ENCODE measurements at places on chromosomes 12 and 14. TPM values are rescaled to one million over a fixed set of nuclear protein-coding genes. Genes with fewer than 3 reads are reported as not detected.

CLEC2A gene
- not detected for total RNA-seq

FGF23 gene
- not detected for total RNA-seq

NEUROD4 gene
- total RNA-seq = not detected

INHBE gene
- total RNA-seq = 0.23 TPM

ANO4 gene
- not detected for total RNA-seq

ST8SIA1 gene
- 1.7 TPM for total RNA-seq

LRCOL1 gene
- total RNA-seq = not detected

GARIN6 gene
- total RNA-seq = not detected

ALX1 gene
- not detected for total RNA-seq

TCL1B gene
- total RNA-seq = not detected

SLCO1B1 gene
- not detected for total RNA-seq

GPR65 gene
- 13.8 TPM for total RNA-seq

GNG2 gene
- 121 TPM for total RNA-seq

DICER1 gene
- 48.7 TPM for total RNA-seq

KRT77 gene
- total RNA-seq = not detected

KRT1 gene
- total RNA-seq = not detected

GLIPR1L2 gene
- 0.66 TPM for total RNA-seq

USP44 gene
- 3.2 TPM for total RNA-seq

SSTR1 gene
- not detected for total RNA-seq

MGAT4C gene
- not detected for total RNA-seq

TMED10 gene
- 148 TPM for total RNA-seq

FAM90A1 gene
- 0.11 TPM for total RNA-seq

GLS2 gene
- total RNA-seq = 4.7 TPM

HSPA2 gene
- total RNA-seq = 4.1 TPM

DTX1 gene
- total RNA-seq = 9.8 TPM

SYCP3 gene
- 0.21 TPM for total RNA-seq

WNT1 gene
- 0.27 TPM for total RNA-seq

SCN8A gene
- 0.84 TPM for total RNA-seq

ZFYVE26 gene
- total RNA-seq = 23.5 TPM

ARHGEF25 gene
- total RNA-seq = 0.68 TPM

CYP46A1 gene
- 0.14 TPM for total RNA-seq

ADCY6 gene
- total RNA-seq = 0.23 TPM

KRT73 gene
- total RNA-seq = 4.9 TPM

P3H3 gene
- total RNA-seq = 0.82 TPM

NXPH4 gene
- total RNA-seq = 0.11 TPM

SETD1B gene
- 16.7 TPM for total RNA-seq

SPX gene
- total RNA-seq = 0.39 TPM

CHGA gene
- not detected for total RNA-seq

PLBD2 gene
- 14.9 TPM for total RNA-seq

LRRC10 gene
- total RNA-seq = not detected

CLEC12A gene
- total RNA-seq = 0.93 TPM

SERPINA9 gene
- total RNA-seq = not detected

ALKBH2 gene
- total RNA-seq = 33.9 TPM

ACSS3 gene
- not detected for total RNA-seq

Data from activated naive CD4-positive, alpha-beta T cell treated with anti-CD3 and anti-CD28 coated beads, Interleukin-2, amount 50 U/mL, for 72 hours (primary cell).